Activated naive CD4-positive, alpha-beta T cell treated with Interleukin-2 at 50 U/mL for 16 hours (primary cell): ENCODE measurements at places on chromosomes 11 and 22.

DNA sequence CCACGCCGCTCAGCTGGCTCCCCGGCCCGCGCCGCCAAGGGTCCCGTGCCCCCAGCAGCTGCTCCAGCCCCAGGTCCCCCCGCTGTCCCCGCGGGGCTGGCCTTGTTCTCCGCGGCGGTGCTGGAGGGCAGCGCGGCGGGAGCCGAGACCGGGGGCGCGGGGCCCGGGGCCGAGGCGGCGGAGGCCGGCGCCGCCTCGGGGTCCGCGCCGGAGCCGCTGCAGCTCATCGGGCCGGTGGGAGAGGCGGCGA lies 128 bp downstream of the TAF10 start:
- DNase-seq, result no peak

DNA sequence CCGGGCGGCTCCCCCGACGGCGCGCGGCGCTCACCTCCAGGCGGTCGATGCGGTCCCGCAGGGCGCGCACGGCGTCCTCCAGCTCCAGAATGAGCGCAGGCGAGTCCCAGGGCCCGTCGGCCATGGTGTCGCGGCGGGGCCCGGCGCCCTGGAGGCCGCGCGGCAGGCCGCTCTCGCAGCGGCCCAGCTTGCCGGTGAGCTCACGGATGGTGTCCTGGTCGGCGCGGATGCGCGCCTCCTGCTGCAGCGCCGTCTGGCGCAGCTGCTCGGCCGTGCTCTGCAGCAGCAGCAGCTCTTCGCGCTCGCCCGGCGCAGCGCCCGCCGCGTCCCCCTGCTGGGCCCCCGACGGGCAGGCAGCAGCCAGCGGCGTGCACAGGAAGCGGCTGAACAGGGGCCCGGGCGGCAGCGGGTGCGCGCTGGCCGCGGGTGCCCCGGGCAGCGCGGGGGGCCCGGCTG lies 599 bp downstream of the NPTXR start:
- DNase-seq, result peak; percentile 54

GRCh38 chr11:95414217-95414616 lies 183.2 kb upstream of the SESN3 start:
- no peak for DNase-seq

DNA sequence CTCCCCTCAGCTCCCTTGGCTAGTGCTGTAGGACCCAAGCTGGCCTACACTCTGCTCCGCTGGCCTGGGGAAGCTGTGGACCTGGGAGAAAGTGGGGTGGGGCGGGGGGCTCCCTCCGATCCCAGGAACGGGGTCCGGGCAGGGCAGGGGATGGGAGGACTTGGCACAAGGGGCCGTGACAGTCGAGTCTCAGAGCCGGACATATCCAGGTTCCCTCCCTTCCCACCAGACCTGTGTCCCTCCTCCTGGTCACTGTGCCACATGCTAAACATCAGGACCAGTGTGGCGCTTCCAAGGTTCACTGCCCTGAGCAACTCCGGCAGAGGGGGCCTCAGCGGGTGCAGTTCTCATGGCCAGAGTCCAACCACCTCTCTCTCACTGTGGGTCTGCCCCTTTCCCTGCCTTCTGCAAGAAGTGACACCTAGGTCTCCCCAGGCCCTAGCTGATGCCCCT lies 2.0 kb downstream of the DUSP8 start:
- no peak for DNase-seq

DNA sequence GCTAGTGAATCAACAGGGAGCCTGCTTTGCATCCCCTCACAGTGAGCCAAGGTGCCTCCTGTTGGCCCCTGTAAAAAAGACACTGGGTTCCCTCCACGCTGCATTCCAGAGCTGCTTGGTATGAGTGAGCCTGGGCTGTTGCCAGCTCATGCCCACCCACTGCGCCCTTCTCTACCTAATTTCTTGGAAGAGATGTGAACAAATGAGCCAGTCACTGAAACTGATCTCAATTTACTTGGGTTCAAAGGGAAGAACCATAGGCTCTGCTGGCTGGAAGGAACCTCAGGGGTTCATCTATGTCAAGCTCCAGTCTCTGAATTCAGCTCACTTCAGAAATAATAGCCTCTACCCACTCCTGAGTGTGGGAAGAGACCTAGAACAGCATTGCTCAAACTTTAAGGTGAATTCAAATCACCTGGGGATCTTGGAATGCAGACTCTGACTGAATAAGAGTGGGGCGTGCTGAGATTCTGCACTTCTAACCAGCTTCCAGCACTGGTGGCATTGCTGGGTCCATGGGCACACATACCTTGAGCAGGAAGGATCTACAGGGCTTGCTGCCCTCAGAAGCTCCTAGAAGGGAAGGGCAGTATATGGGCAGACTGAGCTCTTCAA lies 5.4 kb upstream of the TMPRSS4 start:
- no peak for DNase-seq

GRCh38 chr22:17633217-17633997 lies 4.9 kb upstream of the ATP6V1E1 start:
- no peak for DNase-seq

DNA sequence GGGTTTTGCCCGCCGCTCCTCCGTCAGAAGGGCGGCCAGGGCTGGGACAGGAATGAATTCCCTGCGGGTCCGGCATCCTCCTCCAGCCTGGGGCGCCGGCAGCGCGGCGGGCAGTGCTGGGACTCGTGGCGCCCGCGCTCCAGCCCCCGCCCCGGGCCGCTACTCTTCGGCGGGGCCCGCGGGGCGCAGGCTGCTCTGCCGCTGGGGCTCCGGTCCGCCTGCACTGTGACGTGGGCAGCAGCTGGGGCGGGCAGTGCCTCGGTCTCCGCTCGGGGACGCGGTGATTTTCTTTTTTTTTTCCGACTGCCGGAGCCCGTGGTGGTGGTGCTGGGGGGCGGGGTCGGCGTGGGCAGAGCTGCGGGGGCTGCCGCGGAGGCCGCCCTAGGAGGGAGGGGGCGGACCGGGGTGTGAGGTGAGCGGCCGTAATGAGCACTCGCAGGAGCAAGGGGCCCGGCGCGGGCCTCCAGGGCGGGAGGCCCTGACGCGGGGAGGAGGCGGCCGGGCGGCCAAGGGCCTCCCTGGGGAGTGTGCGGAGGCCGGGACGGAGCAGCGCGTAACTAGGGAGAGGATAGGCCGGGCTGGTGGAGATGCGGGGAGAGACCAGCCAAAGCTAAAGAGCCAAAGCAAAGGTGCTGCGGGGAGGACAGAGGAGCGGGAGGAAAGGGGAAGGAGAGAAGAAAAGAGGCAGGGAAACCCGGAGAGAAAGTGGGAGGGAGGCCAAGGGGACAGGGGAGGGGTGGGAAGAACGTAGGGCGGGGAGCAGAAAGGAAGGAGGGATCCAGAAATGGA lies 73.3 kb upstream of the ZBED5 start:
- peak; percentile 49 for DNase-seq

- DNase-seq, result no peak
These were observed 36.3 kb upstream of the CBX7 start for GRCh38 chr22:39188809-39189208.

GRCh38 chr11:48063424-48063978 lies 83.1 kb downstream of the PTPRJ start:
- DNase-seq, result no peak

- DNase-seq, result no peak
These were observed 147.8 kb downstream of the ENTHD1 start for GRCh38 chr22:39745789-39746188.

DNA sequence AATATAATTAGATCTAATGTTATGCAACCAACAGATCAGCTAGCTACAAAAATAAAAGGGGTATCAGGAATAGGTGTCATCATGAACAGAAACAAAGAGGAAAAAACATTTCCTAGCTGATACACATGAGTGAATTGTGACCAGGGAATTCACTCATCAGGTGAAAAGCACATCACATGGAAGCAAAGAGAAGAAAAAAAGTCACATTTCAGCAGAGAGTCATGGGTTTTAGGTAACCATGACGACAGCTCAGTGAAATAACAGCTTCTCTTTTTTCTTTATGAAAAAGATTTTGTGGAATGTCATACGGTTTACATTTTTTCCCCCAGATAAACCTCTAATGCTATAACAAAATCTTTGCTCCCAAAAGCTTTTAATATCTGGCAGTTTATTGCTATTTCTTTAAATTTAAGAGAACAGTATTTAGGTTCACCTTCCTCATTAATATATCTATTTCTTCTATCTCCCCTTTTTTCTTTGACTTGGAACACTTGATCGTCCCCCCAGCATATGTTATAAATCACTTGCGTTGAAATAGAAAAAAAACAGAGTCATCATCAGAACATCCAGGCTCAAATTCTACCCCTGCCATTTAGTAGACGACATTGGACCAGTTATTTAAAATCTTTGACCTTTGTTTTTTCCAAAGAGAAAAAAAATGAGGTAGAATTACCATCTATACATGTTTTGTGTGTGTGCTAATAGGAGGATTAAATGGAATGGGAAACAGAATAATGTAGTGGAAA lies 5.3 kb downstream of the TYR start:
- no peak for DNase-seq

DNA sequence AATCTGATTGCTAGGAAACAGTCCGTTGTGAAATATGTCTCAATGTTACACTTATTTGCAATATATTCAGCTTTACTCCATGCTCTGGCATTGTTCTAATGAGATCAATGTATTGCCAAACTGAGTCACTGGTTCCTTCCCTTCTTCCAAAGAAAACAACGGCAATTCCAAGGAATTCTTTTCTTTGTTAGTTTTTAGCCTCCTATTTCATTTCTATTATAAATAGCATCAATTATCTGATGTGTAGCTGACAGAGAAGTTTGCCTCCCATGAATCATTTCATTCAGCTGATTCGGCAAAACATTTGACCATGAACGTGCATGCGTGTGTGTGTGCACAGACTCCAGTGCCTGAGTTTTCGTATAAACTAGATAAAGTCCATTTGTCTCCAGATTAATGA lies 346.8 kb downstream of the ETS1 start:
- no peak for DNase-seq

- no peak for DNase-seq
These were observed 3.2 kb upstream of the THY1 start for GRCh38 chr11:119426142-119426541.

GRCh38 chr22:25956801-25957200 lies 212.5 kb upstream of the SEZ6L start:
- DNase-seq, result no peak

- DNase-seq, result no peak
These were observed 4.6 kb downstream of the BID start for GRCh38 chr22:17769716-17770082.

GRCh38 chr11:2655834-2656622 lies 43.8 kb downstream of the KCNQ1OT1 start:
- DNase-seq, result no peak

DNA sequence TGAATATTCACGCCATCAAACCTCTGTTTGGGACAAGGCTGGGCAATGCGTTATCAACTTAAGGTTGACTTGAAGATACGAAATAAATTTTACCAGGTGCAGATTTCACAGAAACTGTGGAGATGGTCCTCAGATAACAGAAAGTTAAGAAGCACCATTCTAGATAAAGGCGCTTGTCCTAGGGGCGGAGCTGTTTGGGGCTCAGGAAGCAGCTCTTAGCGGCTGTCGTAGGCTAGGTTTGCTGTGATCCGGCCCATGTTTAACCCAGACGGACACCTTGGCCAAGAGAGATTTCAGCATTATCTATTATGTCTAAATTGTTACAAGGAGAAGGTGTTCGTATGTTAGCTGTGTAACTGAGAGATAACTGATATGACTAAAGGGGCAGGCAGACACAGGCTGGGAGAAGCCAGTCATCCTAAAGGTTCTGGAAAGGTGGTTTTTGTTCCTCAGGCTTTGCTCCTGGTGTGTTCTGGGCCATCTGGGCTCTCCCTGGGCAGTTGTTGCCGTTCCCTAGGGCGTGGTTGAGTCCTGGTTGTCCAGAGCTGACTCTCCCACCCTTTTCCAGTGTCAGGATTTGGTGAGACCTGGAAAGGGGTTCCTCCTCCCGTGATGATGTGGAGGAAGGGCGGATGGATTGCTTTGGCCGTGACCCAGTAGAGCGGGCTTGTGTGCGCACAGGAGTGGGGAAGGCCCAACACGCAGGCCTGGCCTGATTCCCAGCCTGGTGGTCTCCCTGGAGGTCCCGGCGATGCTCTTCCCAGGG lies 25.8 kb downstream of the TPCN2 start:
- DNase-seq, result no peak

- DNase-seq, result peak; percentile 67
These were observed 1.8 kb upstream of the RASGRP2 start for GRCh38 chr11:64745521-64746328.

GRCh38 chr11:115691030-115691429 lies 186.8 kb upstream of the CADM1 start:
- DNase-seq, result no peak
